ENCODE measurements at places on chromosomes 1 and 21. TPM values are rescaled to one million over a fixed set of nuclear protein-coding genes. Genes with fewer than 3 reads are reported as not detected.

Gene TNFRSF8
- total RNA-seq = not detected

Gene PTPN22
- total RNA-seq = 0.25 TPM

Gene PRRX1
- 5.4 TPM for total RNA-seq

Gene ADGRB2
- 60.2 TPM for total RNA-seq

Gene ZNF124
- 193 TPM for total RNA-seq

Gene DUSP12
- 47.7 TPM for total RNA-seq

Gene RHEX
- not detected for total RNA-seq

Gene RHOU
- total RNA-seq = 36.1 TPM

Gene FCGR3B
- 0.25 TPM for total RNA-seq

Gene STIL
- total RNA-seq = 4.7 TPM

Gene OMA1
- total RNA-seq = 24.6 TPM
